ENCODE measurements at places on chromosomes 3 and 15.

GRCh38 chr3:111081008-111081545, 9.5 kb downstream of the NECTIN3 start:
- no peak for DNase-seq

- DNase-seq, result no peak
Measured at GRCh38 chr15:35741881-35742280, 195.9 kb upstream of the DPH6 start.

GRCh38 chr15:63495343-63495742, 9.1 kb upstream of the USP3 start:
- no peak for DNase-seq

DNA sequence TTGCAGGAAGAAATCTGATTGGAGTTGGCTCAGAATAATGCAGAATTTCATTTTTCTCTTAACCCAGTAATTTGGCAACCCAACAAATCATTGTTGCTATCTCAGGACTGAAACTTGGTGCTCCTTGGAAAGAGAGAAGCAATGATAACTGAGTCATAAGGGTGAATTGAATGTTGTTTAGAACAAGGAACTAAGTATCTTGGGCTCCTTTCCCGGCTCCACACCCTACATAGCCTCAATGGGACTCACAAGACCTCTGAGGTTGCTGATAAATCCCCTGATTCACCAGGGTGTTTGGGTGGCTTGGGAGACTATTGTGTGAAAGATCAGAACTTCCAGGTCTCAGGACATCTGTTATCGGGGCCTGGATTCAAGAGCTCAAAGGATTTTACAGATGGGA, 7.8 kb upstream of the RAB8B start:
- DNase-seq, result no peak

DNA sequence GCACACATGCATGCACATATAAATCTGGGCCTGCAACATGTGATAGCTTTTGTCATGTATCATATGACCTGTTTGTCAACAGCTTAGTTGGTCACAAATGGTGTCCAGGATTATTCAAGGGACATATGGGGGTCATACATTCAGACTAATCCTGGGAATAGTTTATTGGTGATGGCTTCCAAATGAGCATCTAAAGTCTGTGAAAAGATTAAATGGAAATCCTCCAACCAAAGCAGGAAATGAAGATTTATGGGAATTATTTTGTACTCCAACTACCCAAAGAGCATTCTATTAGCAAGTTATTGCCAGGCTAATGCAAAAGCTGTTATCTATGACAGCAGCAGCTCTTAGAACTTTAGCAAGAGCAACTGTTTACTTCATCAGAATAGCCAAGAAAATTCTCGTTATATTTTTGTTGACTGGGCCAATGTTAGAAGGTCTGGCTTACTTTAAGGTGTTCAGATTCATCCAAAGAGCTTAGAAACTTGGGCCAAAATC, 7.1 kb downstream of the FSTL1 start:
- no peak for DNase-seq

Data from bone marrow (tissue), 2 donors.